Smooth muscle cell of the pulmonary artery (primary cell): ENCODE measurements at places on chromosomes 3 and 15. TPM values are rescaled to one million over a fixed set of nuclear protein-coding genes. Genes with fewer than 3 reads are reported as not detected.

The AGBL1 gene
- total RNA-seq, result not detected in 2 replicates

The CSPG4 gene
- 193 and 328 TPM in 2 replicates for total RNA-seq

The CMTM8 gene
- total RNA-seq, result 0.23 and 0.78 TPM in 2 replicates

The SMAD6 gene
- total RNA-seq, result 20.8 and 27.9 TPM in 2 replicates

The FES gene
- 17.4 and 23.2 TPM in 2 replicates for total RNA-seq

The TLR9 gene
- under 0.01 and 0.23 TPM in 2 replicates for total RNA-seq

The PAQR5 gene
- total RNA-seq, result 0.03 and 2.7 TPM in 2 replicates

The GPR149 gene
- not detected in 2 replicates for total RNA-seq

The PATL2 gene
- 0.33 and 0.36 TPM in 2 replicates for total RNA-seq

The PBRM1 gene
- total RNA-seq, result 81.0 and 91.2 TPM in 2 replicates

The C3orf49 gene
- total RNA-seq, result not detected in 2 replicates

The FOXL2 gene
- 0.10 TPM in 1 of 2 replicates, not detected in the other for total RNA-seq

The CCR9 gene
- not detected in 2 replicates for total RNA-seq
